ENCODE measurements at places on chromosomes 3 and 15. TPM values are rescaled to one million over a fixed set of nuclear protein-coding genes. Genes with fewer than 3 reads are reported as not detected.

GPR62 gene
- 0.77 TPM for polyA plus RNA-seq

POC1A gene
- 8.9 TPM for polyA plus RNA-seq

TRPM1 gene
- polyA plus RNA-seq, result 0.21 TPM

IL5RA gene
- 0.48 TPM for polyA plus RNA-seq

DNA sequence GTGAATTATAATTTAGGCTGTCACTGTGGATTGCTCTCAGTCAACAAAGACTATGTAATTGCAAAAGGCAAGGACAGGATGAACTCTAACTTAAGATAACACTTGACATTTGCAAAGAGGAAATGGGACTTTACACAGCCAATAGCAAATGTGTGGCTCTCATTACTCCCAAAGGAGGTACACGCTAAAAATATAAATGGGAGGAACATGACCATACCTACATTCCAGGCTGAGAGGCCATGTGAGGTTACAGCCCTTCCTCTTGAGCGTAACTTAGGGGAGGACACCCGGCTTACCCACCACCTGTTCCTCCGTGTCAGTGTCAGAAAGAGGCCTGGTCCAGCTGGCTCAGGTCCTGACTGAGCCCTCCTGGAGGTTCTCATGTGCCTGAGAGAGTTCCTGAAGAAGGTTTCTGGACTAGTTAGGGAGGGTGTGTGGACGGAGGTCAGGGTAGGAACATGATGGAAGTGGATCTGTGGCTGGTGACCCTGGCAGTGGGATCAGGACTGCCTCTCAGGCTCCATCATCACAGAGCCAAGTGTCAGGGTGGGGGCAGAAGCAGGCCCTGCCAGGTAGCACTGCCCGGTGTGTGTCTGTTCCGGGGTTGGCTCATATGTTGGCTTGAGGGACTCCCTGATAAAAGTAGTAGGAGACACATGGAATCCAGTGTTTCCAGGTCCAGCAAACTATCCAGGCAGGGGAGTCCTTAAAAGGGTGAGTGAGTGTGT is 7.9 kb downstream of the POPDC2 start:
- DNase-seq, result no peak

DNA sequence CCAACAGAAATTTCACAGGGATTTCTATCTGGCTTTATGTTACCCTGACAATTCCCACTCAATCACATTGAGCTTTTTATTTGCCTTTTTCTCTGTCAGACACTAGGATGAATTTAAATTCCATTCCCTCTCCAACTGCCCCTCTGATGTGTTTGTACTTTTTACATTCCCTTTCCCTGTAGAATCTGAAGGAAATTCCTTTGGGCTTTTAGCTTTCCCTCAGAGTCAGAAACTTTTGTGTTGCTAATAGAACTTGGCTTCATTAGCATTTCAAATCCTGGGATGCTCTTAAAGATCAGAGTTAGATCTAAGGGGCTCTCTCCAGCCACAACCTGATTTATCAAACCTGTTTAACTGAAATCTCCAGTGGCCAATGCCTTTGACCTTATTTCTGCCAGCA is 7.9 kb upstream of the RARB start:
- no peak for DNase-seq

GRCh38 chr15:99703603-99704443 is 29.4 kb downstream of the LYSMD4 start:
- DNase-seq, result peak; percentile 74

DNA sequence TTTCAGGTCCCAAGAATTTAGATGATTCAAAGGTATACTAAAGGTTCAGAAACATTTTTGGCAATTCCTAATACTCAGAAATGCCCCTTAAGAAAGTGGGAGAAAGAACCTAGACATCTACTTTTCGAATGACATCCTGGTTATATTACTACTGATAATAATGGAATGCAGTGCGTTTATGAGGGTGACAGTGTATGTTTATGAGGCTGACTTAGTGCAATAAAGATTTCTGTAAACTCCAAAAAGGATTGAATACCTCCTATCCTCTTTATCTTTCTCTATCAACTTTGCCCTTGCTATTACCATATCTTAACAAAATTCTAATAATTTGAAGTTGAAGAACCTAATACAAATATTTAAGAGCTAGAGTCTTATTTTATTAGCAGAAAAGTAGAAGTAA is 348.9 kb upstream of the EPHA6 start:
- DNase-seq, result no peak

DNA sequence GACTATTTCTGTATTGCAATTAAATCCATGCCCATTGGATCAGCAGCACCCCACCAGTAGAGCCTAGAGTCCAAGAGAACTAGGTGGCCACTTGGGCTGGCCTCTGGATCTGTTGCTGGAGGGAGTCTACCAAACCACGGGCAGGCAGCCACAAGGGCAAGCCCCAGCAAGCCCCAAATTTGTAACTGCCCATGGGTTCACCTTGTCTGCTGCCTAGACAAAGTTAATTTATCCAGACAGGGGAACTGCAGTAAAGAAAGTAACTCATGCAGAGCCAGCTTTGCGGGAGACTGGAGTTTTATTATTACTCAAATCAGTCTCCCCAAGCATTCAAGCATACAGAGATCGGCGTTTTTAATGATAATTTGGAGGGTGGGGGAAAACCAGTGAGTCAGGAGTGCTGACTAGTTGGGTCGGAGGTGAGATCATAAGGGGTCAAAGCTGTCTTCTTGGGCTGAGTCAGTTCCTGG is 74.0 kb upstream of the TERB2 start:
- no peak for DNase-seq

- DNase-seq, result no peak
These were observed 12.7 kb downstream of the IL17RD start for GRCh38 chr3:57152151-57153143.

DNA sequence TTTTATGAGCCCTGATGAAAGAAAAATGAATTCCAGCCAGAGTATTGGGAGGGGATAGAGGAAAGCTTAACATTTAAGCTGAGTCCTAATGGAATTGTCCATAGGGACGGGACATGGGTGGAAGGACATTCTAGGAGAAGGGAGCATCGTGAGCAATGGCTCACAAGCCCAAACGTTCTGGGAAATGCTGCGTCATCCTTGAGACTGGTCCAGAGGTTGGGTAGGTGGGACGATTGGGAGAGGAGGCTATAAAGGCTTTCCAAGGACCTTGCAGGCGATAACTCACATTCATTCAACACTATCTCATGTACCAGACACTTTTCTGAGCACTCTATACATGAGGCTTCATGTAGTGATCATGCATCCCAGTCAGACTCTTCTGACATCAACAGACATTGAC is 237.5 kb downstream of the THSD4 start:
- DNase-seq, result no peak

DNA sequence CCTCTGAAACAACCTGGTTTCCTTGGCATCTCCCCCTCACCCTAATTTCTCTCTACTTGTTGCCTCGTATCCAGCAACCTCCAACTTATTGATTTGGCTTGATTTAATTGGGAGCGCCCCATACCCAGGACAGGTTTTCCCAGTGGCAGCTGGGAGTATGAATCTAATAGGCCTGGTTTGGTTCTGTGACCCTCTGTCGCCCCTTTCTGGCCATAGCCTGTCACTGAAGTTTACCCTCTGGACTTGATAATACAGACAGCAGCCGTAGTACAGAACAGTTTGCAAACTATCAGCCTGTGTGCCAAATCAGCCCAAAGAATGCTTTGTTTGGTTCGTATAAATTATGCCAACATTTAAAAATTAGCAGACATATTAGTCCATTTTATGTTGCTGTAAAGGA is 525.1 kb upstream of the GOLIM4 start:
- peak; percentile 5 for DNase-seq

GRCh38 chr3:114809668-114810413 is 337.2 kb downstream of the ZBTB20 start:
- no peak for DNase-seq

DNA sequence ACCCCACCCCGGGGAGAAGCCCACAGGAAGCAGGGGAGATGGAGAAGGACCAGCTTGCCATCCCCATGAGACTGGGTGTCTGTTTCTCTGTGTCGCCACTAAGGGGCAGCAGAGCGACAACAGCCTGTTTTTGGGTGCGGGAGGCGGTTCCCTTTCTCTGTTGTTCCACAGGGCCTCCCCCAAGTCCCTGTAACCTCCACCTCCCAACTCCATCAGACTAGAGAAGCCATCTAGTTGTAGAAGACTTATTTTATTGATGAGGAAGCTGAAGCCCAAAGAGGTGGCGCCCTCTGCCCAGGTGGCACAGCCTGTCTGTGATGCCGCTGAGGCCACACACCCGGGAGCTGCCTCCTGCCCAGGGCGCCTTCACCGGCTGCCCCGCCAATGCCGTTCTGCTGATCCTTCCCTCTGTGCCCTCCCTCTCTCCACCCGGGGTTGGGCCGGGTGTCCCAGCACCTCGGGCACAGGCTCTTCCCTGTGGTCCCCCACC is 3.9 kb upstream of the CCDC9B start:
- DNase-seq, result no peak

- DNase-seq, result no peak
These were observed 12.9 kb upstream of the CPNE9 start for GRCh38 chr3:9690451-9691450.

GRCh38 chr3:58434990-58435389 is 1.4 kb upstream of the PDHB start:
- no peak for DNase-seq

DNA sequence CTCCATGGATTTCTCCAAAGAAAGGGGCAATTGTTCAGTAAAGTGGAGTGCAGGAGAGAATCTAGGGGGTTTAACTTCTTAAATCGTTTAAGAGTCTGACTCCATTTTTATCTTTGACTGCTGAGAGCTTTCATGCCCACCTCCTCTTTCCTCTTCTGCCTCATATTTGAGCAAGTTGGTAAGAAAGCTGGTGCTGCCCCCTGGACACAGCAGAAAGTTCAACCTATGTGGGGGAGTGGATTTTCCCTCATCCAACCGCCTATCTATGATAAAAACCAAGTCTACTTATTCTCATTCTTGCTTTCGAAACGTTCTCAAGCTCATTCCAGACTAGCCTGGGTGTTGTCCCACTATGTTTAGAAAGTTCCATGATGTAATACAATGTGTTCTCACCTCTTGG is 26.0 kb downstream of the HHLA2 start:
- DNase-seq, result no peak

DNA sequence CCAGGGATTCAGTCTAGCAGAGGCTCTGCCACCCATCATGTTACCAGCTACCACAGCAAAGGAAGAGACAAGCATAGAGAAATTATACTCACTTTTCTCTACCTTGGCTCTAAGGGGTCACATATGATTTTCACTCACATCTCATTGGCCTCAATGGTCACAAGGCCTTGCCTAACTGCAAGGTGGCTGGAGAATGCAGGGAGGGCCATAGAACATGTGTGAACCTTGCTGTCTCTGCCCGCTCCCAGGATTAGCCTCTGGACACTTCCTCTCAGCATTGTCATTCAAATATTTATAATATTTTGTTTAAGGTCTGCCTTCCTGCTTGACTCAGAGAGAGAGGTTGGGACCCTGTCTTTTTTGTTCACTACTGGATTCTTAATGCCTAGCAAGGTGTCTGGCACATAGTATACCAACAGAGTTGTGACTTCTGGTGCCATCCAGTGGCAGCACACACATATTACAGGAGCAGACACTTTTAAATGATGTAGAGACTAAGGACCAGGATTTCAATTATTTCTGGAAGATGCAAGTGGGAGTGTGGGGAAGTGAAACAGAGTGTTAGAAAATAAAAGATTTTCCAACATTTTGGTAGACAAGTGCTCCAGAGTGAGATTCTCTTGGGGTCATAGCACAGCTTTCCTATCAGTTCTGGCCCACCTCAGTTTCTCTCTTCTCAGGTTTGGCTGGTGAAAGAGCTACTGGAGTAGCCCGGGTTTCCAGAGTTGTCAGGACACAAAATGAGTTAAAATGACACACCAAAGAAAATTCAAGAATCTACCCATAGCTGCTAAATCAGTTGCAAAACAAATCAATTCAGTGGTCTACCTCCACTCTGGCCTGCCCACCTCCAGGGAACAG is 119.0 kb upstream of the RASGRP1 start:
- peak; percentile 33 for DNase-seq

GRCh38 chr3:42701371-42702065 is 1.1 kb downstream of the HHATL start:
- peak; percentile 77 for DNase-seq

GRCh38 chr3:44712455-44713075 is at the start of gene ZNF502:
ZNF502 (plus strand) TSS chr3:44712660; CDS start chr3:44720262, 7,602 bp downstream.
- peak; percentile 93 for DNase-seq

DNA sequence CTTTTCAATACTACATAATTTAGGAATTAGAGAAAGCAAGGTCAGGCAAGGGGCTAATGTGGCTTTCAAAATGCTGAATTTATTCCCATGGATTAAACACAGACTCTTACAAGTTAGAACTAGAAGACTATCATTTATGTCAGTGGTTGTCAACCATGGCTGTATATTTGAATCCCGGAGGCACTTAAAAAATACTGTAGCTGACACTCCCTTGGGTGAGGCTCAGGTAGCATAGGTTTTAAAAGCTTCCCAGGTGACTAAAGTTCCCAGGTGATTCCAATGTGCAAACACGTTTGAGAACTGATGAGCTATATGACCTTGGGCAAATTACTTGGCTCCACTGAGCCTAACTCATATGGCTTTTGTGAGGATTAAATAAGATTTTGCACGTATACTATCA is 29.6 kb downstream of the AAGAB start:
- DNase-seq, result no peak

- no peak for DNase-seq
These were observed 49.4 kb upstream of the TNFAIP8L3 start for GRCh38 chr15:51144021-51144532.

GRCh38 chr15:25171856-25172687 is 217.3 kb downstream of the SNRPN start:
- DNase-seq, result no peak

DNA sequence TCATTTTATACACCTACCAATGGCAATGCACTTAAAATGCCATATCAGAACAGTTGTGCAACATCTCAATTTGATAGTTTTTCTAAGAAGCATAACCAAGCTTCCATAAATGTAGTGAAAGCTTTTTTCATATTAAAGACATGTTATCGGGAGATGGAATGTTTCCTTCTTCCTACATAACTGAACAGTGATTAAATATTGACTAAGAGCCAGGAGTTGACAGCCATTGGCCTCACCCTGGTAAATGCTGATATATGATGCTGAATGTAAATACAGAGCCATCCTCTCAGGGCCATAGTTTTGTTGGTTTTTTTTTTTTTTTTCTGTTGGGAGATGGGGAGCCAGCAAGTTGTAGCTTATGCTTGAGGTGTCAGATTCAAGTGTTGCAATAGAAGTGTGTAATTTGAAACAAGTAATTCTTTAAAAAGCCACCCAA is 203.3 kb upstream of the IL12A start:
- no peak for DNase-seq

DNA sequence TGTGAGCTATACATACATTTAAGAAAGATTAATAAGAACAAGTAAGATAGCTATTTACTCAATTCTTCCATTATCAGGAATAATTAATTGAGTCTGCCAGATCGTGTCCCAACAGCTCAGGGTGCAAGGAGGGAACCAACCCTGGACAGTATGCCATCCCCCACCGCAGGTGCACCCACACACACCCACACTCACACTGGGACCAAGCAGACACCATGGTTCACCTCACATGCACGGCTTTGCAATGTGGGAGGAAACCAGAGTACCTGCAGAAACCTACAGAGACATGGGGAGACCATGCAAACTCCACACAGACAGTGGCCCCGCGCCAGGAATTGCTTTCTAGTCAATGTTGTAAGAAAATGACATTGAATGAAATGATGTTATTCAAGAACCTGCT is 20.0 kb upstream of the TJP1 start:
- no peak for DNase-seq

- DNase-seq, result no peak
These were observed 39.7 kb downstream of the NPTN start for GRCh38 chr15:73593304-73594074.

GRCh38 chr3:37945807-37946530 is 44.6 kb upstream of the VILL start:
- DNase-seq, result peak; percentile 62

- DNase-seq, result no peak
These were observed 87.4 kb upstream of the ADAMTS17 start for GRCh38 chr15:100429116-100429728.

GRCh38 chr3:125121246-125122010 is 65.6 kb upstream of the HEG1 start:
- DNase-seq, result no peak

Measured in renal pelvis (tissue), 12 donors.